Activated CD8-positive, alpha-beta memory T cell treated with anti-CD3 and anti-CD28 coated beads for 4 hours (primary cell): ENCODE measurements at places on chromosomes 2 and 18.

GRCh38 chr2:104769096-104769495 lies 84.8 kb upstream of the POU3F3 start:
- DNase-seq: no peak

- DNase-seq: no peak
These were observed 161.3 kb downstream of the INSIG2 start for GRCh38 chr2:118249531-118249930.

DNA sequence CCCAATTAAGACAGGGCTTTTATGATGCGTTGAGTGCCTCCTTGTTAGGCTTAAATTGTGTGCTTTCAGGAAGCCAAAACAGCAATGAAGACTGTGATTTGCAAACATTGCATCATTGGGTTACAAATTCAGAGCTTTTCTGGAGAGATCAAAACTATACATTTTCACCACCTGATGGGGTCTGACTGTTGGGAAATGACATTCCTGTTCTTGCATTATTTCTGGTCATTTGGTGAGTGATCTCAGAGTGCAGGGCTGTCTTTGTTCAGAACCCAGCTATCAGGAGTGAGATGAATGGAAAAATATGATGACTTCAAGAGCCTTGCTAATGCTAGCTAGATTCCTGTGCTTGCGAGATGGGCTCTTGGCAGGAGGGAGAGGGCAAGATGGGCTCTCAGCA lies 39.1 kb downstream of the SH3RF3 start:
- no peak for DNase-seq

- DNase-seq: no peak
These were observed 60.7 kb downstream of the CXCR4 start for GRCh38 chr2:136057023-136057801.

GRCh38 chr2:120712180-120712681 lies 23.4 kb upstream of the GLI2 start:
- no peak for DNase-seq

GRCh38 chr18:79864006-79864725 lies 66.4 kb downstream of the KCNG2 start:
- no peak for DNase-seq

GRCh38 chr2:84280873-84281272 lies 178.2 kb downstream of the SUCLG1 start:
- DNase-seq: no peak

GRCh38 chr2:97713296-97714083 lies at the start of gene ZAP70:
TSS of gene ZAP70 (plus strand) at chr2:97713576. CDS start at chr2:97724037, 10,461 bp downstream.
- DNase-seq: peak; percentile 44

- peak; percentile 43 for DNase-seq
These were observed 23.7 kb upstream of the SCYGR1 start for GRCh38 chr2:227411320-227411989.

- DNase-seq: no peak
These were observed 84.8 kb downstream of the RTN4 start for GRCh38 chr2:54965425-54965824.

- DNase-seq: no peak
These were observed 16.6 kb downstream of the EN1 start for GRCh38 chr2:118830881-118831280.

- DNase-seq: no peak
These were observed 38.1 kb upstream of the TCF7L1 start for GRCh38 chr2:85095094-85095493.

DNA sequence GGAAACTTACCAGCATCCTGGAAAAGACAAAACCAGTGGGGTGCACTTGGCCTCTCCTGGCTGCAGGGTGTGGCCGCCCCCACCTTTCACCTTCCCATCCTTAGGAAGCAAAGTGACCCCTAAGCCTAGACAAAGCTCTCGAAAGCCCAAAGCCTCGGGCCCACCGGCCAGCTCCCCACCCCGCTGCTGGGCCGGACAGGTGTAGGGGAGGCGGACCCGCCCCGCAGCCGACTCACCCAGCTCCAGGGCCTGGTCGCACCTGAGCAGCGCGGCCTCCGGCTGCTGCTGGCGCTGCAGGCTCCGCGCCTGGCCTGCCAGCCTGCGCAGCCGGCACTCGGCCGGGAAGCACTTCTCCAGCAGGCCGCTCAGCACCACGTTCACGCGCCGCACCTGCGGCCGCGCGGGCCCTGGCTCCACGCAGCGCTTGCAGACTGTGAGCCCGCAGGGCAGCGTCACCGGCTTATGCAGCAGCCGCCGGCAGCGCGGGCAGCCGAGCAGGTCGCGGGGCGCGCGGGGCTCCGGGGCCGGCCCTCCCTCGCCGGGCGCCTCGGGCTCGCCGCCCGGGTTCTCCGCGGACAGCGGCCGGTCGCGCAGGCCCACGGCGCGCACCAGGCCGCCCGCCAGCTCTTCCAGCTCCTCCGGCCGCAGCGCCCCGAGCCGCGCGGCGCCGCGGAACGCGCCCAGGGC lies 979 bp downstream of the LONRF2 start:
- no peak for DNase-seq

- DNase-seq: no peak
These were observed 453.8 kb downstream of the DSC3 start for GRCh38 chr18:30588673-30589164.

- no peak for DNase-seq
These were observed 423.3 kb downstream of the SETBP1 start for GRCh38 chr18:45104049-45104395.

GRCh38 chr18:63606526-63606925 lies 19.4 kb downstream of the SERPINB13 start:
- no peak for DNase-seq

DNA sequence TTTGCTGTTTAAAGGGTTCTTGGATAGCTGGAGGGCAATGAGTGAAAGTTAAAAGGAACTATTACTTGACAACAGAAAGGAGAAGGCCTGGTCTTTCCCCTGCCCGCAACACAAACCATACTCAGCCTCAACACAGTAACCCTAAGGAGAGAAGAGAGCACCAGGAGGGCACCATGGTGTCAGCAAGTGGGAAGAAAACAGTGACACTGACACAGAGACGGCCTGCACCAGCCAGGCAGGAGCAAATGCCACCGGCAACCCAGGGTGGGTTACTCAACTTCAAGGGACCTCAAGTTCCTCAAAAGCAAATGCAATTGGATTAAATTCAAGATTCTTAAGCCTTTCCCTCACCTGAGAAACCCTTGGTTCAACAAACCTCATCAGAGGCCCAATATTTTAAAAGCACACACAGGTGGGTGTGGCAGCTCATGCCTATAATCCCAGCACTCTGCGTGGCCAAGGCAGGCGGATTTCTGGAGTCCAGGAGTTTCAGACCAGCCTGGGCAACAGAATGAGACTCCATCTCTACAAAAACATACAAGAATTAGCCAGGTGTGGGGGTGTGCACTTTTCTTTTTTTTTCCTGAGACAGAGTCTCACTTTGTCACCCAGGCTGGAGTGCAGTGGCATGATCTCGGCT lies 52.3 kb downstream of the TFCP2L1 start:
- no peak for DNase-seq

GRCh38 chr18:6628187-6628586 lies 101.3 kb upstream of the ARHGAP28 start:
- no peak for DNase-seq

DNA sequence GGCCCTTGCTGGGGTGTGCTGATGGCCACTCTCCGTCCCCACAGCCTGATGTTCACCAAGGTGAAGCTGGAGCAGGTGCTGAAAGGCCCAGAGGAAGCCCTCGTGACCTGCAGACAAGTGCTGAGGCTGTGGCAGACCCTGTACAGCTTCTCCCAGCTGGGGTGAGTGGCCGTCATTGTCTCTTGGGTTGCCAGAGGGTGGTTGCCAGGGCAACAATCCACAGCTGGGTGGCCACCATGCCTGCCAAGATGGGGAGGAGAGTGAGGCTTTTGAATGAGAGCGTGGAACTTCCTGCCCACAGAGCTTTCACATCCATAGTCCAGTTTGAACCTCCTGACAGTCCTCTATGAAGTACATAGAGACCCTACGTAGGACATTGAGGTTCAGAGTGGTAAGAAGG lies 108.8 kb downstream of the STPG4 start:
- DNase-seq: no peak

- DNase-seq: no peak
These were observed 185.1 kb upstream of the LHCGR start for GRCh38 chr2:48940606-48941005.

DNA sequence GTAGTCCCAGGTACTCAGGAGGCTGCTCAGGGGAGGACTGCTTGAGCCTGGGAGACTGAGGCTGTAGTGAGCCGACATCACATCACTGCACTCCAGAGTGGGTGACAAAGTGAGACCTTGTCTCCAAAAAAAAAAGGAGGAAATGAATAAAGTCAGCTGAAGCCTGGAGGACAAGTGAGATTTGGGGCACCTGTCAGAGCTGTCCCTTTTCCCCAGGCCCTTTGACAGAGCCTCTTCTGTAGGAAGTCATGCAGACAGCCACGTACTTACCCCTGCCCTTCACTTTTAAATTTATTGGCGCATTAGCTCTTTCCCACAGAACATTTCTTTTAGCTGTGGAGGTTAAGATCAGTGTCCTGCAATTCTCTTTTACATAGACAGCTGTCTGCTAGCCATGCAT lies 151.0 kb upstream of the DNMT3A start:
- DNase-seq: no peak

DNA sequence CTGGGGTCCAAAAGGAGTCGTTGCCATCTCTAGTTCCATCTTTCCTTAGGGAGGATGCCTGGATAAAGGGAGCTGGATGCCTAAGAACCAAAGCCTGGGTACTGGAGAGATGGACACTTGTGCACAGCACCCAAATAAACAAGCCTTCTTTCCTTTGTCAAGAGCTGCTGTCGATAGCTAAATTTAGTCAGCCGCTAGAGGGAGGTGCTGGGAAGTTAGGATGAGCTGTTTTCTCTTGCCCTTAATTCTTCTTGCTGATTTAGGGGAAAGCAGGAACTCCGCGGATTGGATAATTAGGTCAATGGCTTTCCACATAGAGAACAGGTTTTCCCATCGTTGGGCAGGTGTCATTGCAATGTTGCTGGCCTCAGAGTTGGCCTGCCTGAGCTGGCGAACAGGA lies 30.9 kb upstream of the SERPINB12 start:
- DNase-seq: no peak

- DNase-seq: no peak
These were observed 80.9 kb downstream of the SP100 start for GRCh38 chr2:230496891-230497290.

DNA sequence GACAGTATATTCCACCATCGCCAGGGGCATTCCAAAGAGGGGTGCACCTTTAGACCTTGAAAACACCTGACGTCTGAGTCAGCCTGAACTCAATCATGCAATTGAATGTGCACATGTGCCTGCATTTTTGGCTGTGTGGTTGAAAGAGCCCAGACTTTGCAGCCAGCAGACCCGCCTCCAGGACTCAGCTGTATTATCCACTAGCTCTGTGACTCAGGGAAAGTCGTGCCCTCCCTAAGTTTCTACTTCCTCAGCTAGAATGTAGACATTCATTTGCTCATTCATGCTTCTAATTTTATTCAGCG lies 94.2 kb downstream of the LRRC30 start:
- DNase-seq: no peak

DNA sequence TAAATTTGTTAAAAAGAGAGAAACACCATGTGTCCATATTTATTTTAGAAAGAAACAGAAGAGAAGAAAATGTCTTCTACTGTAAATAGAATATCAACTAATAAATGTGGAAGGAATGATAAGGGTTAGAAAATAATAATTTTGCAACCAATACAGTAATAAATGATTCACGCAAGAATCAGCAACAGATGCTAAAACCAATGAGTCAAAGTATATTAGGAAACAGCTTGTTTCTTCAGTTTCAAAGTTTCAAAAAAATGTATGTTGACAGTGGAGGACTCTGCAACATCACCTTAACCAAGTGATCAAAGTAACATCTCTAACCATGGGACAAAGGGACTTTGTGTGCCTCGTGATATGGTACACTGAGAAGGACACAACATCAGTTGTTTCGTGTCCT lies 147.0 kb downstream of the TWIST2 start:
- DNase-seq: no peak

DNA sequence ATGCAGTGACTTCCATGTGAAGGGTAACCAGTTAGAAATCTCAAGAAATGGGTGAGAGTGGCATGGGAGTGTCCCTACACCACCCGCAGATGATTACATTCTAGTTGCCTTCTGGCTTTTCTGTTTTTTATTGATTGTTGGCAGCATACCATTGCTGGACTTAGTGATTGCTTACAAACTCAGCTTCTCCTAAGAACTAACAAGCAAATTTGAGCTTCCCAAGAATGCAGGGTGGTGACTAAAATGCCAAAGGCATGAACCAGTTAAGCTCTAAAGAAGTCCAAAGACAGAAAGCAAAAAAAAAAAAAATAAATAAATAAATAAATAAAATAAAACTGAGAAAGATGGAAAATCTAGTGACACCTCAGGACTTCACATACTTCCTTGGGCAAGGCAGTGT lies 245.5 kb upstream of the PARD3B start:
- no peak for DNase-seq

GRCh38 chr2:86038291-86039081 lies 67.2 kb downstream of the POLR1A start:
- peak; percentile 43 for DNase-seq

DNA sequence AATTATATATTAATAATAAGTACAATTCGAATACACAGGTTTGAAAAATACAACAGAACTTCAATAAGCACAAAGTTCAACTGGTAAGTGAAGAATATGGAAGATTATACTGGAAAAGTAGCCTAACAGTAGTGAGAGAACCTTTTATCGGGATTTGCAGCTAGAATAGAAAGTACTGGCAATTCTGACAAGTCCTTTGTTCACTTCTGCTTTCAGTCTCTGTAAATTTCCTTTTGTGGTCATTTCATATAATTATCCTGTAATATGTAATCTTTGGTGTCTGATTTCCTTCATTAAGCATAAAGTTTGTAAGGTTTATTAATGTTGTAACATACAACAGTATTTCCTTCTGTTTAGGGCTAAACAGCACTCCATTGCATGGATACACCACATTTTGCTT lies 67.2 kb downstream of the CUL3 start:
- no peak for DNase-seq

- no peak for DNase-seq
These were observed 126.1 kb downstream of the CTNNA2 start for GRCh38 chr2:79638954-79639353.

GRCh38 chr2:222912117-222912516 lies 51.3 kb downstream of the ACSL3 start:
- DNase-seq: no peak

DNA sequence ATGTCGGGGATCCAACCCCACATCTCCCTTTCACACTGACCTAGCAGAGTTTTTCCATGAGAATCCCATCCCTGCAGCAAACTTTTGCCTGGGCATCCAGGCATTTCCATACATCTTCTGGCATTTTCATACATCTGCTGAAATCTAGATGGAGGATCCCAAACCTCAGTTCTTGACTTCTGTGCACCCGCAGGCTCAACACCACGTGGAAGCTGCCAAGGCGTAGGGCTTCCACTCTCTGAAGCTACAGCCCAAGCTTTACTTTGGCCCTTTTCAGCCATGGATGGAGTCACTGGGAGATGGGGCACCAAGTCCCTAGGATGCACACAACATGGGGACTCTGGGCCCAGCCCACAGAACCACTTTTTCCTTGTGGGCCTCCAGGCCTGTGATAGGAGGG lies 32.2 kb upstream of the TEX51 start:
- DNase-seq: no peak

DNA sequence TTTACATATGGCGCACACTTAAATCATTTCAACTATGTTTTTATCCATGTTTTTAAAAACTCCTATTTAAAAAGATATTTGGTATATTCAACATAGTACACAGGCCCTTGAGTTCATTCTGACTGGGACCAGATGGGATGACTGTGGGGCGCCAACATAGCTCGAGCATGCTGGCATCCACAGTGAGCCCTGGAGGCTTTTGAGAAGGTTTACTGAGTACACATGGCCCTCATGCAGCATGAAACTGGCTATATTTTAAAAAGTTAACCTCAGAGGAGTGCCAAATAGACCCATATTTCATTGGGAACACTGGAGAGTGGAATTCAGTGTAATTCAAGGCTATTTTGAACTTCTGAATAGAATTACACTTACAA lies 83.6 kb downstream of the CCDC85A start:
- DNase-seq: no peak
